ENCODE measurements at places on chromosomes 6 and 20.

- DNase-seq = no peak
Observed at GRCh38 chr6:81031416-81031815, 721.1 kb downstream of the TENT5A start.

GRCh38 chr20:13492001-13492481 lies 146.7 kb downstream of the TASP1 start:
- peak; percentile 13 for DNase-seq

GRCh38 chr6:26311385-26312095 lies 53.5 kb upstream of the BTN3A2 start:
- peak; percentile 84 for DNase-seq

GRCh38 chr20:5751856-5752255 lies 1.7 kb downstream of the SHLD1 start:
- no peak for DNase-seq

GRCh38 chr6:128847431-128848210 lies 35.3 kb upstream of the LAMA2 start:
- DNase-seq = no peak

GRCh38 chr6:126955621-126956020 lies 162.8 kb upstream of the RSPO3 start:
- DNase-seq = no peak

- DNase-seq = no peak
Observed at GRCh38 chr6:164216368-164216767, 801.9 kb downstream of the QKI start.

DNA sequence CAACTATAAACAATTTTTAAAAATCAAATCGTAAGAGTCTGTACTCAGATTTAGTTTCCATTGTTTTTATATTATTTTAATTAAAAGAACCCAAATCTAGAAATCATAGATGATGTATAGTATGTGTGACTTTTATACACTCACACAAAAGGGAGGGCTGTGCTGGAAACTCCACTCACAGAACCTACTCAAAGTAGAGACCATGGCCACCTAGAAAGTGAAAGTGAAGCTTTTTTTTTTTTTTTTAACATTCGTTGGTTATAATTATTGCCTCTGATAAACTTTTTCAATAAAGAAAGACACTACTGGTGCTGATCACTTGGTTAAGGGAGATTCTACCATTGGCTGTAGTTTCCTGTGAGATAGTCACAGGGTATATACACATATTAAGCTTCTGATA lies 37.9 kb upstream of the PRL start:
- DNase-seq = no peak

DNA sequence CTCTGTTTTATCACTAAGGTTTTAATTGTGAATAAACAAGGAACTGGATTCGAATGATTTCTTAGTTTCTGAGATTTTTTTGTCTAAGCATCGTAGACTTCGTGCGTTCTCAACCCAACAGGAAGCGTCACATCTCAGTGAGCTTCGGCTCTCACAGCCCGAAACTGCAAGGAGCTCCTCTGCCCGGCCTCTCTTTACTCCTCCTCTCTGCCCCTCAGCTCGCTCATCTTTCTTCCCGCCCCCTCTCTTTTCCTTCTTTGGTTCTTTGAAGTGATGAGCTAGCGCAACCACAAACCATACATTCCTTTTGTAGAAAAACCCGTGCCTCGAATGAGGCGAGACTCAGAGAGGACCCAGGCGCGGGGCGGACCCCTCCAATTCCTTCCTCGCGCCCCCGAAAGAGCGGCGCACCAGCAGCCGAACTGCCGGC lies 480 bp upstream of the NT5E start:
- peak; percentile 93 for DNase-seq

DNA sequence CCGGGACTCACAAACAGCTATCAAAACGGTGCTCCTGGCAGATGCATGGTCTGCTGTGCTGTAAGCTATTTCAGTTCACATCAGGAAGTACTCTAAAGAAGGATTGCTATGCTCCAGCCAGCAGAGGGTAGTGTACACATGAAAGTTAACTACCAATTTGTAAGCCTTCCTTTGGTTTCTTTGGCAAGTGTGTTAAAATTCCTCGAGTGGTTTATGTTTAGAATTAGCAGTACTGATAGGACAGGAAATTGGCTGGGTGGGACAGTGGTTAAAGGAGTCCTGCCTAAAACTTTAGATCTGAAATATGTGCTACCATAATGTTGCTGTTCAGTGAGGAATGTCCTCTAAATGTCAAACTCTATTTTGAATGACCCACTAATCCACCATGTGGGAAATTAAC lies 47.4 kb downstream of the TRMT11 start:
- DNase-seq = peak; percentile 79

Measured in ELR (cell line).